ENCODE measurements at places on chromosomes 11 and 22.

- DNase-seq = no peak
Observed at GRCh38 chr11:70732881-70733196, 334.5 kb downstream of the CTTN start.

- DNase-seq = no peak
Observed at GRCh38 chr11:34988294-34989255, 72.2 kb downstream of the PDHX start.

GRCh38 chr11:11407065-11407762, 54.2 kb upstream of the CSNK2A3 start:
- no peak for DNase-seq

- DNase-seq = peak; percentile 63
Observed at GRCh38 chr22:19806213-19807160, 45.9 kb downstream of the TBX1 start.

DNA sequence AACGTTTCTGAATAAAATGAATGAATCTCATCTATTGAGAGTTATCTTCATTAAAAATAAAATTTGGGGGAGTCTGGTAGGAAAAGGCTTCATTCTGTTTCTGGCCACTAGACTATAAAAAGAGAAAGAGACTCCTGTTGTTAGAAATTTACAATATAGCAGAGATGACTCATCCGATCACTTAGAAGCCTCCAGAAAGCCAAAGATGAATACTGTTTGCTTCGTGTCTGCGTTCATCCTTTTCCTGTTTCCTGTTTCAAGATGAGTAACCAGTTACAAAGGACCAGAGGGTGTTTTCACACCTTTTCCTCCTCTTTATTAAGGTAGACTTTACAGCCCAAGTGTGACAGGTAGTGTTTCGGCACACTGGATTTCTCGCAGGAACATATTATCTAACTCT, 1120.7 kb downstream of the LRRC4C start:
- peak; percentile 82 for DNase-seq

DNA sequence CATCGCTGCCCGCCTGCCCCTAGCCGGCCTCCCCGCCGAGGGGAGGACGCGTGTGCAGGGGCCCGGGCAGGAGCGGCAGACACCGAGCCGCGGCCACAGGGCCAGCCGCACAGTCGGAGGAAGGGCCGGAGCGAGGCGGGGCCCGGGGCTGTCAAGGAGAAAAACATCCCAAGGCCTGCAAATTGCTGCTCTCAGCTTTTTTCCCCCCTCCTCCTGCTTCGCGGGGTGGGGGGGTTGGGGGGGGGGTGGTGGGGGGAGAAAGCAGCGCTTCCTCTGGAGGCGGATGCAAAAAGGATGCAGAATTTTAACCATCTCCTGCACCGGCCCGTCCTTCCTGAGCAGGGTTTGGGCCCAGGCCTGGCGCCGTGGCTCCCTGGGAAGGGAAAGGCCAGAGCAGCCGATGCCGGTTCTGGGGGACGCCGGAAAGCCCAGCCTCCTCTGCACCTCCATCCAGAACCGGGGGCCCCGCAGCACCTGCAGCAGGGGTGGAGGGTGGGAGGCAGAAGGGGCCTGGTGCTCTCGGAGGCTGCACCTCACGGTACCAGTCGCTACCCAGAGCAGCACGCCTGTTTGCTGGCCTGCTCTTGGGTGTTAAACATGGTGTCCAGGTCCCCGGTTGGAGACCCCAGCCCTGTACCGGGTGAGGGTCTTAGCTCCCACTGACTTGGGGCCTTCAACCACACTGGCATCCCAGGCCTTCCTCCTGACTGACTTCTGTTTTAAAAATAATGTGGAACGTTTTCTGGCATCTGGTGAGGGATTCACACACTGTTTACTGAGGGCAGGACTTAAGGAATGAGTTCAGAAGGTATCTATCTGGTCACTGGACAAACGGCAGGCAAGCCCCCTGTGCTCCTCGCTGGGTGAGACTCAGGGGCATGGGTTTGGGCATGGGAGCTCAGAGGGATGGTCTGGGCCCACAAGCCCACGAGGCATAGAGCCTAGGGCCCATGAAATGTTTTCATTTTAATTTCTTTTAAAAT, 77.4 kb upstream of the WNT7B start:
- DNase-seq = peak; percentile 55

- no peak for DNase-seq
Observed at GRCh38 chr11:41872426-41872825, 413.0 kb upstream of the LRRC4C start.
